ENCODE measurements at places on chromosomes 3 and 15.

GRCh38 chr3:124295362-124295761 lies 303.4 kb upstream of the ROPN1 start:
- DNase-seq = no peak

DNA sequence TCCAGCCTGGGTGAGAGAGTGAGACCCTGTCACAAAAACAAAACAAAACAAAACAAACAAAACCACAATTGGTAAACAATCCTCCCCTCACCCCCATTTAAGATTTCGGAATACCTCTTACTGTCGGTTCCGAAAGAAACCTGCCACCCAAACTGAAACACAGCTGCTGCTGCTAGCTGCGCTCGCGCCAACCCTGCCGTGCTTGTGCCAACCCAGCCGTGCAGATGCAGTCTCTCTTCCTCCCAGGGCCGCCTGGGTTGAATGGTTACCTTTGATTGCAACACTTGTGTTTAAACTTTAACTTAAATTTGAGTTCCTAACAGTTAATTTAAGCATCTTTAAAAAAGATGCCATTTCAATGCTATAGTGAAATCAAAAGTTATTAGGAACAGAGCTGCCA lies 28.5 kb upstream of the SPTBN5 start:
- no peak for DNase-seq

DNA sequence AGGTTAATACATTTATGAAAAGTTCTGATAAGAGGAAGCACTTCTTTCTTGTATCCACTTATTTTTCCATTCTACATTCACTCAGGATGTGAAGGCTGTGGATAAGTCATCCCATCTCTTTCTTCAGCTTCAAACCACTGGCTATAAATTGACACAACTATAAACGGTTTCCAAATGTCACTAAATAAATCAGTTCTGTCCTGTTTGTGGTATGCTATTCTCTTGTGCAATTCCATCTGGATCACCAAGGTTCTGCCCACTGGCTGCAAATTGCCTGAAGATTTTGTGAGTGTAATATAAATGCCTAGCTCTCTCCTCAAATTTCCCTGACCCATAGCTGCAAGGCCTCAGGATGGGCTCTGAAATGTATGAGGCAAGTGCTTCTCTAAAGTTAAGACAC lies 7.1 kb upstream of the LMOD3 start:
- no peak for DNase-seq

DNA sequence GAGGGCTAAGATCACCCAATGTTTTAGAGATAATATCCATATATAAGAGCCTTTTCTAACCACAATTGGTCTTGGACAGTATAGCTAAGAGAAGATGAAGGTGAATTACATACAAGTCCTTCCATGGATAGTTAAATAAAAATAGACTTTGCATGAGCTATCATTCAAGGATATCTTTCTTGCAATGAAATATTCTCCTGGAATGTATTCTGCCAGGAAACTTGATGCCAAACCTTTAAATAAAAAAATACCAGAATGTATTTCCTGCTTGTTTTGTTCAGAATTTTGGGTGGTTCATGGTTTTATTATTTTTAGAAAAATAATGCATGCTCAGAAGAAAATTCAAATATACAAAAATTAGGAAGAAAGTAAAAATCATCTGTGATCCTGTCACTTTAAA lies 88.8 kb upstream of the PPIB start:
- DNase-seq = no peak

GRCh38 chr3:110608566-110608965 lies 463.1 kb upstream of the NECTIN3 start:
- no peak for DNase-seq

GRCh38 chr3:45509038-45509767 lies 85.3 kb upstream of the LIMD1 start:
- DNase-seq = no peak

GRCh38 chr3:48208076-48208475 lies 15.2 kb upstream of the CAMP start:
- no peak for DNase-seq

DNA sequence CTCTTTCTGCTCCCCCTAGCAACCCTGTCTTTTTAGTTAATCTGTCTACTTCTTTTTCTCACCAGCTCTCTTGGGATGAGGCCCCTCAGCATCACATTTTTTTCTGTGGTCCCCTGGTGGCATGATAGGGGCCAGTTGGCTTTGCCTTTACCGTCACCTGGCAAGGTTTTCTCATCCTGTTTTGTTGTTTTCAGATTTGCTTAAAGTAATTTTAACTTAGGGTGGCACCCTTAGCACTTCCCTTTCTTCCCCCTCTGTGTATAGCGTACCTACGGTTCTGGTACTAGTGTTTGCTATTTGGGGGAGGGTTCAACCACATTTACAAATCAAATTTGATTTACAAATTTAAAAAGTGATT lies 35.6 kb downstream of the PDCD6IP start:
- no peak for DNase-seq

DNA sequence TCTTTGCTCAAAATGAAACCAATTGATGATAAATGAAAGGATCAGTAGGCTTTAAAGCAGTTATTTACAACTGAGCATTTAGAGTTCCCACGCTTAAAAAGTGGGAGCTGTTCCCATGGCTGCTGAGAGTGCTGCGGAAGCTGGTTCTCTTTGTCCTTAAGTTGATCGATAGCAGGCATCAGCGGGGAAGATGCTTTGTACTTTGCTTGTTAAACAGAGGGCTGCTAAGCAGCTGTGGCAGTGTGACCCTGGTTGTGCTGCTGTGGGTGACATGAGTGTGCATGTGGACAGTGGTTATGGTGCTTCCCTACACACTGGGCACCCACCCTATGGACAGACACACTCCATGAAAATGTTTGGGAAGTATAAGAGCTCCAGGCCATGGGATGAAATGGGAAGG lies 96.3 kb downstream of the PTPRG start:
- no peak for DNase-seq

- no peak for DNase-seq
Observed at GRCh38 chr3:180420804-180421203, 181.2 kb upstream of the TTC14 start.

GRCh38 chr15:76954744-76955143 lies 23.2 kb downstream of the RCN2 start:
- DNase-seq = no peak

DNA sequence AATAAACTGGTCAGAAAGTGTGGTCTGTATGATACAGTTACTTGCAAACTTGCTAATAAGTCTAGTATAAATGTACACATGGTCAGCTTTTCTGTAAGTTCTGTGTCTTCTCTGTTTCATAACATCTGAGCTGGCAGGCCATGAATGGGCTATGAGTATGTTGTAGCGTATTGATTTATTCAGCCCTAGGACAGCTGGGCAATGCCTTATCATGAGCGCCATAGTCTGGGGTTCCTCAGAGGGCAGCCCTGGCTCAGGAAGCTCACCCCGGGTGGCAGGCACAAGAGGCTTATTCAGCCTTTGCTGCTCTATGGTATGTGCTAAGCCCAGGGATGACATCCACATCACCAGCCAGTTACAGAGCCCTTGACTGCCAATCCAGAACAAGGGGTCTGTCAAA lies 50.7 kb upstream of the CCR2 start:
- no peak for DNase-seq

GRCh38 chr3:64270142-64270865 lies 45.0 kb upstream of the PRICKLE2 start:
- DNase-seq = no peak

GRCh38 chr3:188926111-188926510 lies 245.7 kb upstream of the TPRG1 start:
- DNase-seq = no peak

DNA sequence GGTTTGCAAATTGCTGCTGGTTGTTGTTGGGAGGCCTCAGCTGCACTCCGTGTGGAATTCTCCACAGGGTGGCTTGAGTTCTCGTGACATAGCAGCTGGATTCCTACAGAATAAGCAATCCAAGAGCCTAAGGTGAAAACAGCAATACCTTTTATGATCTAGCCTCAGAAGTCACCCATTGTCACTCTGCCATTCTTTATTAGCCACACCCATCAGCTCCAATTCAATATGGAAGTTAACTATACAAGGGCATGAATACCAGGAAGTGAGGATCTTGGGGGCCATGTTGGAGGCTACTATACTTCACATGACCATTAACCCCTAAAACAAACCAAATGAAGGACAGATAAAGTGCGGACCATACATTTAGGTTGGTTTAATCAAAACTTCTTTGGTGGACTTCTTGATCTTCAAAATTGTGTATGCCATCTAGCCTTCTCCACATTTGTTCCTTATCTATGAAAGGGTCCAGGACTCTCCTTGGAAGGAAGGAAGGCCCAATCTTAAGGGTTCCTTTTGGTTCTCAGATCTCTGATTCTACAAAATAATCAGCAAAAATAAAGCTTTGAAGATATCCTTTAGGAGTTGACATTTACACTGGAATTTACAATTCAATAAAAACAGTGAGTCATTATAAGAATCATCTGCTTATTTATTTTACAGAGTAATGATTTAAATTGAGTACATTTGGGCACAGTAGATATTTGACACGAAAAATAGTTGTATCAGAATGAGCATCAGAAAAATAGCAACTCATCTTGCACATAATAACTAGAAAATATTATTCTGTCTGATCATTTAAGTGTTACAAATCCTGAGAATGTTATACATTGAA lies 21.5 kb downstream of the CIAO2A start:
- no peak for DNase-seq

DNA sequence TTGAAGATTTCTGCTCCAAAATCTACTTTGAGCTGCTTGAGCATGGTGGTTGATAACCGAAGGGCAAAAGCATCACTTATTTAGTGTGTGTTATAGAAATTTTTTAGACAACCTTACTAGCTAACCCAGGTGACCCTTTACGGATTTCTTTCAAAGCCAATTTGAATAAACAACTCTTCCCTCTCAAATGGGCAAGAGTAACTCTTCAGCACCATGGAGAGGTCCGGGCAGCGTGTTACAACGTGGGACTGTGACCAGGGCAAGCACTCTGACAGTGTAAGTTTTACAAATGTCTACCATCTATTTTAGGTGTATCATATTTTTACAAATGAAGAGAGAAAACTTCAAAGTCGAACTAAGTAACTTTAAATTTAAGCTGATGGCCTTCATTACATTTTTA lies 471.8 kb downstream of the MFSD1 start:
- no peak for DNase-seq

GRCh38 chr3:185046603-185047002 lies 106.3 kb downstream of the C3orf70 start:
- DNase-seq = no peak
